Sciatic nerve (tissue), 2 donors: ENCODE measurements at places on chromosomes 3 and 15. TPM values are rescaled to one million over a fixed set of nuclear protein-coding genes. Genes with fewer than 3 reads are reported as not detected.

SV2B gene
- 19.1 TPM for total RNA-seq

MB21D2 gene
- total RNA-seq, result 7.8 TPM

ZNF445 gene
- total RNA-seq, result 27.6 TPM

CD80 gene
- 1.6 TPM for total RNA-seq

LPP gene
- total RNA-seq, result 231 TPM

NBEAL2 gene
- total RNA-seq, result 44.0 TPM

DZIP1L gene
- total RNA-seq, result 37.5 TPM

PARP15 gene
- 3.3 TPM for total RNA-seq

ATP8B4 gene
- 16.5 TPM for total RNA-seq

MAGEL2 gene
- 0.45 TPM for total RNA-seq

THRB gene
- total RNA-seq, result 13.2 TPM

GOLGA8R gene
- 15.6 TPM for total RNA-seq

ROPN1B gene
- total RNA-seq, result 5.4 TPM

ST6GAL1 gene
- total RNA-seq, result 62.6 TPM

TMCO5A gene
- total RNA-seq, result not detected

GALNT15 gene
- total RNA-seq, result 54.4 TPM

ECE2 gene
- not detected for total RNA-seq
